Right ventricle myocardium inferior (tissue), 1 donor: ENCODE measurements at places on chromosomes 6 and 20. TPM values are rescaled to one million over a fixed set of nuclear protein-coding genes. Genes with fewer than 3 reads are reported as not detected.

The IMPG1 gene
- not detected for total RNA-seq

The EBF4 gene
- 4.7 TPM for total RNA-seq

The C6orf58 gene
- not detected for total RNA-seq

The SIRPD gene
- total RNA-seq = not detected

The PERP gene
- total RNA-seq = 49.1 TPM

The SYNE1 gene
- 84.2 TPM for total RNA-seq
